NCI-H1048 (cell line): ENCODE measurements at places on chromosomes 4 and X.

- DNase-seq: no peak
Measured at GRCh38 chr4:173526027-173526482, 4.0 kb downstream of the HAND2 start.

DNA sequence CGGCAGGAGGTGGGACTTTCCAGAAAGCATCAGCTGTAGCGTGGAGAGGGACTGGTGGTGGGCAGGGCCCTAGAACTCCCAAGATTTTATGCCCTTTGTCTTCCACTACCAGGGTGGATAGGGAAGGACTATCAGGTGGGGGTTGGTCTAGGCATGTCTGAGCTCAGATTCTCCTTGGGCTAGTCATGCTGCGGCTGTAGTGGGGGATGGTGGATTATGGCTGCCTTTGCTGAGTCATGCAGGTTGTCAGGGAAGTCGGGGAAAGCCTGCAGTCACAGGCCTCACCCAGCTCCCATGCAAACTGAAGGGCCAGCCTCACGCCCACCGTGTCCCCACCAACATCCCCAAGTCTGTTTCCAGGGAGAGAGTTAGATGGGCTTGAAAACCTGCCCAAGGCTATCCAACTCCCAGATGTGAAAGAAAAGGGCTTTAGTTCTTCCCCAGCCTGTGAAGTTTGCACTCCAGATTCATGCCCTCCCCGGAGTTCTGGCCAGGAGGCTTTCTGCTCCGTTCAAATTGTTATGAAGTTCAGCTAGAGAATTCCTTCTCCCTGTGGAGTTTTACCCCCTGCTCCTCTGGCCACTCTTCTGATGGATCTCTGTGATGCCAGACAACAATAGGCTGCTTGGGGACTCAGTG is 13.4 kb upstream of the MEPE start:
- no peak for DNase-seq

- DNase-seq: no peak
Measured at GRCh38 chr4:119726505-119726904, 97.9 kb upstream of the PDE5A start.

- DNase-seq: no peak
Measured at GRCh38 chr4:82256718-82257117, 117.1 kb downstream of the HNRNPD start.

- no peak for DNase-seq
Measured at GRCh38 chr4:48681856-48682255, 98.2 kb downstream of the FRYL start.

- no peak for DNase-seq
Measured at GRCh38 chr4:184897895-184898294, 72.1 kb upstream of the ACSL1 start.

- no peak for DNase-seq
Measured at GRCh38 chrX:71111921-71112431, 599 bp upstream of the IL2RG start.
